ENCODE measurements at places on chromosomes 11 and 22.

GRCh38 chr22:20431511-20432192 lies 6.0 kb downstream of the SCARF2 start:
- DNase-seq = no peak

DNA sequence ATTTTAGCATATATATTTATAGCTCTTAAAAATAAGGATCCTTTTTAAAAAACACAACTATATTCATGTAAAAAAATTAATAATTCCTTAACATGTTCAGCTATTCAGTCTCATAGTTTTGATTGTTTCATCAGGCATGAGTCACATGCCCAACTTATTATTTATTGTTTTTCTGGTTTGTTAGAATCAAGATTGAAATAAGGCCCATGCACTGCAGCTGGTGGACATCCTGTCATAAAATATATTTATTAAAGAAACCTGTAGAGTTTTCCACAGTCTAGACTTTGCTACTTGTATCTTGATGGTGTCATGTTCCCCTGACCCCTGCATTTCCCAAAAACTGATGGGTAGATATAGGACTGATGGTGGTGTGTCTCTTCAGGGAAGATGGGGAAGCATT lies 77.4 kb downstream of the PARVA start:
- no peak for DNase-seq

GRCh38 chr11:75069473-75069872 lies 27.2 kb downstream of the OR2AT4 start:
- no peak for DNase-seq

GRCh38 chr11:13064593-13064992 lies 55.5 kb downstream of the RASSF10 start:
- no peak for DNase-seq

- no peak for DNase-seq
These were observed 9.3 kb upstream of the CEP295 start for GRCh38 chr11:93652161-93652597.

GRCh38 chr11:35978891-35979290 lies 35.0 kb downstream of the LDLRAD3 start:
- no peak for DNase-seq

All from stimulated activated CD8-positive, alpha-beta memory T cell treated with anti-CD3 and anti-CD28 coated beads, Interleukin-2, amount 100 ng/mL, for 1 hour (primary cell).